CD8-positive, alpha-beta memory T cell (primary cell): ENCODE measurements at places on chromosomes 3 and 15.

DNA sequence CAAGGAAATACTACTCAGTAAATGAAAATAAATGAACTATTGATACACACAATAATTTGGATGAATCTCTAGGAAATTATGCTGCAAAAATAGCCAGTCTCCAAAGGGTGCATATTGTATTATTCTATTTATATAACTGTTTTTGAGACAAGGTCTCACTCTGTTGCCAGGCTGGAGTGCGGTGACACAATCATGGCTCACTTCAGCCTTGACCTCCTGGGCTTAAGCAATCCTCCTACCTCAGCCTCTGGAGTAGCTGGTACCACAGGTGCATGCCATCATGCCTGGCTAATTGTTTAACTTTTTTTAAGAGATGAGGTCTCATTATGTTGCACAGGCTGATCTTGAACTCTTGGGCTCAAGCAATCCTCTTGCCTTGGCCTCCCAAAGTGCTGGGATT lies 12.5 kb downstream of the KLHDC8B start:
- no peak for DNase-seq

DNA sequence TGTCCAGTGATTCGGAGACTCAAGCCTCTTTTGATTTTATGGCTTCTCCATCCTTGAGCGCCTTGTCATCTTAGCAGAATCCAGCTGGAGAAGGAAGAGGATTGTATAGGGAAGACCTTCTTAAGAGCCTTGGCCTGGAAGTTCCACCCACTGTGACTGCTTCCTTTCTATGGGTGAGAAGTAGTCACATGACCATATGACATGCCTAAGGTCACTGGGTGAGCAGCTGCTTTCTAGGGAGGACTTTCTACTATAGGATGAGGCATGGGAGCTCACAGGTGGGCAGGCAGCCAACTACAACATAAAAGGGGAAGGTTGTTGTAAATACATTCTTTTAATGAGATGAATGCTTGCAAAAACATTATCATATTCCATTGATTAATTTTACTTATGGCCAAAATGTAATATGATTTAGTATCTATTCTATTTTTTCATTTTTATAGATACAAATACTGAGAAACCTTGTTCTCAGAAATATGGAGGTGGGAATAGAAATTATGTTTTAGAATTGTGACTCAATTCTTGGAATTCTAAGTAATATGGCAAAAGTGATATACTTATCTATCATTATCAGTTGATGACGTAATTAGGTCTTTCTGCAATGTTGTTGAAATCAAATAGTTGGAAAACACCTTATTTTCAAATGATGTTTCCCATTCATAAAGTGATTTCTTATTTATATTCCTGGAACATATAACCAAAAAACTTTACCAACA lies 53.6 kb upstream of the MINAR1 start:
- no peak for DNase-seq

GRCh38 chr3:126880901-126881300 lies 102.0 kb upstream of the PLXNA1 start:
- DNase-seq, result no peak

- DNase-seq, result no peak
Measured at GRCh38 chr3:159149131-159149530, 347.3 kb downstream of the MFSD1 start.
